NCI-H226 (cell line): ENCODE measurements at places on chromosomes 3 and 15.

GRCh38 chr3:152664766-152665165 is 170.2 kb upstream of the P2RY1 start:
- no peak for DNase-seq

DNA sequence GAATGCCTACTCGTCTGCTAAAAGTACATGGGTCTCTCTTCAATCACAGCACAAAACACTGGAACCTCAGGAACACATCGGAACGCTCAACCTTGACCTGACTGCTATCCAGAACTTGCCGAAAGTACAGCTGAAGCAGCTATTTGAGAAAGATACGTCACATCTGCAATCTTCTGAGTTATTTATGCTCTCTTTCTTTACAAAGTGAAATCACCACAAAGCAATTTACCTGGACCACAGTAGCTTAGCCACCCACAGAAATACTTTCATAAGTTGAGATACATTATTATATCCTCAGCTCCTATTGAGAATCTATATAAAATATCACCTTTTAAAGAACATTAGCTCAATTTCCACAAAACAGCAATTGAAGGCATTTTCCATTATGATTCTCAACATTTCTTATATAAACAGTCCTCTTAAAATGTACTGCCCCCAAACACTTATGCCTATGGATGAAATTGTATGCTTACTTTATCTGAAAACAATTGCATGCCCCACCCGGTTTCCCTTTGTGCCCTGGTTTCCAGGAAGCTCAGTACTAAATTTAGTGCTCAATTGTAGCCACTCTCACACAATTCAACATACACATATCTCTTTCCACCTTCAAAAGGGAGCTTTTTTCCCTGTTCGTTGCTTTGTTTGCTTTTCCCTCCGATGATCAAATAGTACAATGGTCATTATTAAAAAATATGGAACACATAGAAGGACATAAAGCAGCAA is 31.8 kb downstream of the HEG1 start:
- no peak for DNase-seq

GRCh38 chr3:132290833-132291232 is 26.4 kb upstream of the ACP3 start:
- DNase-seq: peak; percentile 21

- DNase-seq: no peak
These were observed 152.0 kb upstream of the PEX5L start for GRCh38 chr3:180188512-180189309.

DNA sequence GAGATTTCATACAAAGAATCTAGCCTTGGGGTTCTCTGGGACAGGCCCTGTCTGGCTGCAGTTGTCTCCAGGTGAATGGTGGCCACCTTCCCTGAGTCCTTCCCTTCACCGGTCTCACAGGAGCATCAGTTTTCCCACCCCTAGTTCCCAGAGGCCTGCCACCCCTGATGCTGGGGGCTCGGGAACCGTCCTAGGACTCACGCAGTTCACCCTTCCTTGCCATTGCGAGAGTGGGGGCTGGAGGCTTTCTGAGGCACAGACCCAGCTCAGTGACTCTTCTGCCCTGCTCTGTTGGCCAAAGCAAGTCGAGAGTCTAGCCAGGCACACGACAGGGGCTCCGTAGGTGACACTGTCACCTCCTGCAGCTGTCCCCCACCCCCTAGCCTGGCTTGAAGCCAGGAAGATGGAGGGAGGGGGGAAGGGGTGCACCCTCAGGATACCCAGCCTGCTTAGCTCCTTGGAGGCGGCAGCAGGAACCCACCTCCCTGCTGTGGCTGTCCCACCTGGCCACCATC is 130.3 kb downstream of the NUP210 start:
- no peak for DNase-seq

DNA sequence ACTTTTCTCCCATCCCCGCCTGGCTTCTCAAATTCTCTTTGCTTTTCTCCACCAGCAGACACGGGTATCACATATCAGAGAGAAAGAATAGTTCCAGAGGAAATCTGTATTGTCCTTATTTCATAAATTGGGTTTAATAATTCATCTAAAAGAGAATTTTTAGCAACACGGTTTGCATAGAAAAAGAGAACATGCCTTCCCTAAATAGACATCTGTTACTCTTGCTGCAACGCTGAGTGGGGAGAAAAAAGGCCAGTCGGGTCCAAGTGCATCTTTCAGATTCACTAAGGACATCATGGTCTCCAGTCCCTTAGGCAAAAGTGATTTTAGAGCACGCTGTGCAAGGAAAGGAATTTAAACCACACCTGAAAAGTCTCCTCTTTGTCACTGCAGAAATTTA is 201.3 kb downstream of the ABHD5 start:
- DNase-seq: no peak

DNA sequence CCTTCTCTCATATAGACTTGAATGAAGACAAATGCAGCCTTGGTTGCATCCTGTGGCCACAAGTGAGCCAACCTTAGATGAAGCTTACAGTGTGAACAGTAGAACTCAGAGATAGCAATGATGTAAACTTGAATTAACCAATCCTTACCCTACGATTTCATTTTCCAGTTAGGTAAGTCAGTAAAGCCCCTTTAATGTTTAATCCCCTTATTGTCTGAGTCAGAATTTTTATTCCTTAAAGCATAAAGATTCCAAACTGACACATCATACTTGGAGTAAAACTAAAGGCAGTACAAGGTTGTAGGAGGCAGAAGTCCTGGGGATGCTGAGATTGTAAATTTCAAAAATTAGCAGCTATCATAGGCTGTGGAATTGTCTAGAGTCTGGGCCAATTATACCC is 507.8 kb upstream of the DPH6 start:
- peak; percentile 5 for DNase-seq

DNA sequence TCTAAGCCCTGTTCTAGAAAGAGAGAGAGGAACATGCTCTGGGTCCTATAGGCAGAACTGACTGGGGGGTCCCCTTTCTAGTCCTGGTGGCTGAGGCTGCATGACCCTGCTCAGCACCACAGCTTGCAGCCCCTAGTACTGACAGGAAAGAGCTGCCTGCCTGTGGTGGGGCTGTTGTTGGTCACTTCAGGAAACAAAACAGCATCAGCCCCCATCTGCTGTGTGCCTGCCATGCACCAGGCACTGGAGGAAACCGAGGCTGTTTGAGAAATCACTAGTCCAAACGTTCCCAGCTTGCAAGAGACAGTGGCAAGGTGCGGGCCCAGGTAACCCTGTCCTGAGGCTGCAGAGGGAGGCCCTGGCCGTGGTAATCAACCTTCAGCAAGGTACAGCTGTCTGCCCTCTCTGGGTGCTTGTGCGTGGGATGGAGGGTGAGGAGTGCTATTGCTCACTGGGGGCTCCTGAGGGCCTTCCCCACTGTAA is 90.6 kb downstream of the IQSEC1 start:
- DNase-seq: no peak

- no peak for DNase-seq
These were observed 467 bp downstream of the TIPIN start for GRCh38 chr15:66356077-66356358.

- no peak for DNase-seq
These were observed 372.0 kb downstream of the GABRG3 start for GRCh38 chr15:27342991-27343390.

GRCh38 chr15:20106026-20106425 is 435.6 kb downstream of the GOLGA6L6 start:
- DNase-seq: no peak

DNA sequence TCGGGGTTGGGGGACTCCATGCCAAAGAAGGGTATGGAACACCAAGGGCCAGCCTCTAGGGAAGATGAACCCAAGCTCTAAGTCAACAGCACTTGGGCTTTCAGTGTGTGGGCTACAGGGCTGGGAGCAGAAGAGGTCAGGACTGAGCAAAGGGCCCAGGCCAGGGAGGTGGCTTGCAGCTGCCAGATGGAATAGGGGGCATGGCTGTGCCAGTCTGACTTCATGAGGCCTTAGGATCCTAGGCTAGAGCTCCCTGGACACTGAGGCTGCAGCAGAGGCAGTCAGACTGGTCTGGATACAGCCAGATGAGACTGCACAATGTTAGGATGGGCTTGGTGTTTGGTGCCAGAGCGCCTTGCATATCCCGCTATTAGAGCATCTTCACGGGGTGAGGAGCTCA is 3.8 kb downstream of the RASGRF1 start:
- DNase-seq: no peak

GRCh38 chr3:50359760-50360110 is 414 bp upstream of the TMEM115 start:
- no peak for DNase-seq

GRCh38 chr3:56269755-56270535 is 198.3 kb downstream of the ERC2 start:
- DNase-seq: no peak

- no peak for DNase-seq
These were observed 147.8 kb upstream of the MCTP2 start for GRCh38 chr15:94083467-94084052.

- DNase-seq: no peak
These were observed 641 bp upstream of the VPS13C start for GRCh38 chr15:62060896-62061280.

DNA sequence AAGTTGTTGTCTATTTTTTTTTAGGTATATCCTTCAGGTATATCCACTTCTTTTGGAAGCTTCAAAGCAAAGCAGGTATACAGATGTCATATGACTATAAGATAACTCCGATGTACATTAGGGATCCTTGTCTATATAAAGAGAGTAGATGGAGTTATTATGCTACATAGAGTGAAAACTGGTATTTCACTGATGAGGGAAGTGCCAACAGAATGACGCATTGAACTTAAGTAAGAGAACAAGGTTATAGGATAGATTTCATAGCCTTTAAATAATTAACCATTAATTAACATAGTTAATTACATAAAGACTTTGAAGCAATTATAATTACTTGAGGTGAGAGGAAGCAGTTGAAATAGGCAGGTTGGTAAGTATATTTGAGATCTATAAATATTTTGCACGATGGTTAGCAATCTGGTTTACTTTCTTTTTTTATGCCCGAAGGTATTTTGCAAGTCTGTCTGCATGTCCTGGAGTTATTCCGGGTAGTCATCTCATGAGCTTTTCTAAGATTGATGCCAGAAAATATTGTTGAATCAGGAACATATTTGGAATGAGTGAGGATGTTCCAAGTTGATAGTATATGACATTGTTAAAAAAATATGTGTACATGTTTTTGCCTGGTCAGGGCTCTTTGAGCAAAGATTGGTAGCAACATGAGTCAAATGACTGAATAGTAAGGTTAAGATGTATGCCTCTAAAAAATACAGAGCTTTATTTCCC is 299.5 kb upstream of the KCNMB2 start:
- peak; percentile 17 for DNase-seq

- peak; percentile 68 for DNase-seq
These were observed 70.7 kb downstream of the RPLP1 start for GRCh38 chr15:69523010-69524001.

DNA sequence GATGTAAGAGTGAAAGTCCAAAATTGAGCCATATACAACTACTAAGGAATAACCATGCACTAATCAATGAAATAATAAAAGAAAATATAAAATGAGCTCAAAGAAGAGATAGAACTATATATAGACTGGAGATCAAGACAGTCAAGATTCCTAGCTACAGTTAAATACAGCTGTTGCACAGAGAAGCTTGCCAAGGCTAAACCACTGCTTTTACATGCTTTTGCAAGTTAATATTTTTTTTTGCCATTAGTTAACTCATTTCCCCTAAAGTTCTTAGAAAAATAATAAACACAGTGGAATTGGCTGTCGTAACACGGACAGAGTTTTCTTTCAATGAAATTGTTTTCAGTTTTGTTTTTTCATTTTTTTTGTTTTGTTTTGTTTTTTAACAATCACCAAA is 123.0 kb downstream of the VGLL3 start:
- no peak for DNase-seq

DNA sequence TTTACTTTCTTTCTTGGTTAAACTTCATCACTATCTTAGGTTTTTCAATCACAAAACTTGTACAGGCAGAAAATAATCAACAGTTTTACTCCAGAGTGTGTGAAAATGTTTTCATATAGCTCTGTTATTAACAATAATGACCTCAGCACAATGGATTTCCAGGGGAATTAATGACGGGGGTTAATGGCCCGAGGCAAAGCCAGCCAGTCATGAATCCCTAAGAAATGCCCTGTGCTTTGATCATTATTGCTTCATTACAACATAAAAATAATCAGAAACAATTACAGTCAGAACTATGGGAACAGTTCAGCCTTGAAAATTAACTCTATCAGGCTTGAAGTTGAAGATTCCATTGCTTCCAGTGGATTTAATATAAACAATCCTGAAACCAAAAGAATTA is 875.4 kb downstream of the ROBO2 start:
- DNase-seq: no peak

DNA sequence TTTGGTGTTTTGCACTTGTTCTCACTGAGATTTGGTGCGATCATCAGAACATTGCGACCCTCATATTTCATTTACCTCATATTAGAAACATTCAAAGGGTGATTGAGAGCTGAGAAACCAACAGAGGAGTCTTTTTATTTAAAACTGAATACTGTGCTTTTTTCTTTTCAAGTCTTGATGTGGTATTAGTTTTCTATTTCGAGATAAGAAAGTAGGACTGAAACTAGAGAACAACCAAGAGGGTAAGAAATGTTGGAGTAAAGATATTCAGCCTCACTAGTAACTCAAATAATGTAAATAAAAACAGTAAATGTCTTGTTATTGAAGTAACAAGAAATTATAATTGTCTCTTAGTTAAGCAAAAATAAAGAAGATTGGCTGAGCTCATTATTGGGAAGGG is 26.5 kb downstream of the EFHB start:
- no peak for DNase-seq

DNA sequence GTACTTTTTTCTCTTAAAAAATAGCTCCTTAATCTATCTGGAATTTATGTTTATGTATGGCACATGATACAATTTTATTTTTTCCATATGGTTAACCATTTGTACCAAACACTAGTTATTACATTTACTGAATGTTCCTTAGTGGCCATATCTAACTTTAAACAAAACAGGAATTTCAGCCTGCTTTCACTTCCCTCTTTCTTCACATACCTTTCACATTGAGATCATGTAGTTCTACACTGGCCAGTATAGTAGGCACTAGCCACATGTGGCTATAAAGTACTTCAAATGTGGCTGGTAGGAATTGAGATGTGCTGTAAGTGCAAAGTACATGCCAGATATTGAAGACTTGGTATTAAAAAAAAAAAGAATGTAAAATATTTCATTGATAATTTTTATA is 4.7 kb upstream of the RYK start:
- no peak for DNase-seq

DNA sequence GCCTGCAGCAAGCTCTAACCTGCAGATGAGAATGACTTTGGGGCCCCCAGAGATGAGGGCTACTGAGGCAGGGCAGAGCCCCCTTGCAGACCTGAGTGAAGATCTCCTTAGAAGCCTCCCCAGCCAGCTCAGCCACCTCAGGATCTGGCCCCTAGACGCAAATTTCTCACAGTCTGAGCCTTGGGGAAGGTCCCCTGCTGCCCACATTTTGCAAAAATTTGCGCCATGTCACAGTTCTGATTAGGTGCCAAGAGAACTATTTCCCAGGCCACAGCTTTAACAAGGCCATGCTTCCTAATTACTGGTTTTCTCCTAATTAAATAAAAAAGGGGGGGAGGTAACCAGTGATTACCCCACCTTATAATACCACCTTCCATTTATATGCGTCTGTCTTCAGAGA is 81.0 kb upstream of the HES1 start:
- no peak for DNase-seq

GRCh38 chr3:111895071-111895470 is 36.0 kb downstream of the PHLDB2 start:
- DNase-seq: peak; percentile 49
